ENCODE measurements at places on chromosomes 12 and 14. TPM values are rescaled to one million over a fixed set of nuclear protein-coding genes. Genes with fewer than 3 reads are reported as not detected.

The GCN1 gene
- 109 TPM for total RNA-seq

The EFS gene
- not detected for total RNA-seq

The LTBP2 gene
- total RNA-seq, result 0.05 TPM

The NKX2-1 gene
- not detected for total RNA-seq

The GPR137C gene
- total RNA-seq, result 1.7 TPM

The GABARAPL1 gene
- 17.0 TPM for total RNA-seq

The TSHR gene
- not detected for total RNA-seq

The DENR gene
- total RNA-seq, result 54.6 TPM

The FITM1 gene
- 2.1 TPM for total RNA-seq

The HOXC4 gene
- 1.1 TPM for total RNA-seq

The IL22 gene
- not detected for total RNA-seq

The IFNG-AS1 gene
- not detected for total RNA-seq

The ACSS3 gene
- total RNA-seq, result not detected

The FGF23 gene
- total RNA-seq, result not detected

The LBHD2 gene
- total RNA-seq, result not detected

The NOVA1 gene
- total RNA-seq, result not detected

The MYF5 gene
- total RNA-seq, result not detected

The SCFD1 gene
- total RNA-seq, result 50.3 TPM

The RPL10L gene
- not detected for total RNA-seq

The WNT1 gene
- total RNA-seq, result 1.1 TPM

The ACOT6 gene
- not detected for total RNA-seq

The AQP5 gene
- total RNA-seq, result not detected

The SLC7A7 gene
- total RNA-seq, result not detected

The PPP4R4 gene
- total RNA-seq, result 0.26 TPM

The B4GALNT1 gene
- total RNA-seq, result 0.84 TPM

The TMEM253 gene
- not detected for total RNA-seq

The OR4N2 gene
- total RNA-seq, result not detected

The PLEKHD1 gene
- 0.13 TPM for total RNA-seq

All from activated CD8-positive, alpha-beta T cell treated with anti-CD3 and anti-CD28 coated beads, Interleukin-2, amount 10 ng/mL, durations not matched to agents 7 days and 5 days (primary cell).